ENCODE measurements at places on chromosomes 13 and 19. TPM values are rescaled to one million over a fixed set of nuclear protein-coding genes. Genes with fewer than 3 reads are reported as not detected.

- no peak for DNase-seq
These were observed 3.6 kb upstream of the CACNG8 start for GRCh38 chr19:53958823-53959757.

DNA sequence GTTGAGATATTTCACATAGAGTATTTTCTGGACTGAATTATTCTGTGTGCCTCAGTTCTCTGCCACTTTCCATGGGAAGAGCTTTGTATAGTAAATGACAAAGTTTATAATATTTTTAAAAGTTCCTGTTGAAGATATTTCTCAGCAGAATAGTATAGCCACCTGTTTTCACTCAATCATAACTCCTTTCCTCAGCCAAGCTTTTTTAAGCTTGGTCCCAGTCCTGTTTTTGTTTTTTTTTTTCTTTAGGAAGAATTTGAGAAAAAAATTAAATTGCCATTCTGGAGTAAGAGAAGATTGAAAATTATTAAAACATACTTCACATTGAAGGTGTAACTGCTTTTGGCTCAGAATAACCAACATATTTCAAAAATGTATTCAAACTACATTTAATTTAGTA, 55.5 kb downstream of the ENOX1 start:
- DNase-seq, result no peak

DNA sequence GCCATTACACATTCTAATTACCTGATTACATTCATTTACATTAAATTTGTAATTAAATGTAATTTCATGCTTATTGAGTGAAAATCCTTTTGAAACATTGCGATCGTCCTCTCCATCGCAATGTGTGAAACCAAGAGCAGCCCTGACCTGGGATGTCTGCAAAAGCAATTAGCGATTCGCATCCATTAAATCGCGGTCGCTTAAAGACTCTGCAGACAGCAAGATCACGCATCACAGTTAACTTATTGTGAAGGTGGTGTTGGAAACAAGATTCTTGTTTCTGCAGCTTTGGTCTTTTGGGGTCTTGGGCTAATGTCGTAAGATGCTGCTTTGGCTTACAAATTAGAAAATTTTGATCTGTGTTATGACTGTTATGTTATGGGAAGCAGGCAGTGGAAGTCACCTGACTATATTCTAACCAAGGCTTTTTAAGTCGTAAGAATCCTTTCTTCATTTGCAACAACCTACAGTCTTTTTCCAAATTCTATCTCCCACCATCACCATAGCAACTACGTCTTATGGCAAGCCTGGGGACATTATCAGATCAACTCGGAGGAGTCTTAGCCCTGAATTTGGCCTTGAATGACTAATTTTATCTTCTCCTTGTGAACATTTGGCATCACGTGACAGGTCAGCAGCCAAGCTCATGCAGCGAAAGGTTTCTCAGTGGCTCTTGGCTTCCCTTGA, 142.8 kb upstream of the SOX1 start:
- no peak for DNase-seq

- no peak for DNase-seq
These were observed 31.3 kb upstream of the FOXO1 start for GRCh38 chr13:40697711-40698110.

- no peak for DNase-seq
These were observed 3.8 kb downstream of the BLVRB start for GRCh38 chr19:40461669-40462221.

GRCh38 chr13:110220471-110220870, 86.5 kb downstream of the COL4A1 start:
- DNase-seq, result no peak

DNA sequence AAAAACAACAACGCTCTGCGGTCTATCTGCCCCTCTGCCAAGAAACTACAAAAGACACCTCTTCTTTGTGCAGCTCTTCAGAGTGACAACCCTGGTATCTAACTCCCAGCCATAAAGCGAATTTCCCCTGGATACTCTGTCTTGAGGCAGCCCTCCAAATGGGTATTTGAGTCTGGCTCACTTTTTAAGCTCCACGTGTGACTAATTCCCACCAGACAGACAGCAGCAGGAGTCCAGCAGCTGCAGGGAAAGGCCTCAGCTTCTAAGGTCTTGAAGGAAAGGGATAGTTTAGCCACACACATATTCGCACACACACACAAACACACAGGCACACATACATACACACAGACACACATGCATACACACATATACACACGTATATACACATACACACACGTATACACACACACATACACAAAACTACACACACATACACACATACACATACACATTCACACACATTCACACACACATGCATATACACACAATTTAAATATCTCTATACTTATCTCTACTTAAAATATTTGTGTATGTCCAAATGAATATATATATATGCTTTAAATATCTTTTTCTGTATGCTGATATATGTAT, 188.8 kb downstream of the TSHZ3 start:
- DNase-seq, result no peak

GRCh38 chr19:21485926-21486325, 19.5 kb upstream of the ZNF429 start:
- no peak for DNase-seq

DNA sequence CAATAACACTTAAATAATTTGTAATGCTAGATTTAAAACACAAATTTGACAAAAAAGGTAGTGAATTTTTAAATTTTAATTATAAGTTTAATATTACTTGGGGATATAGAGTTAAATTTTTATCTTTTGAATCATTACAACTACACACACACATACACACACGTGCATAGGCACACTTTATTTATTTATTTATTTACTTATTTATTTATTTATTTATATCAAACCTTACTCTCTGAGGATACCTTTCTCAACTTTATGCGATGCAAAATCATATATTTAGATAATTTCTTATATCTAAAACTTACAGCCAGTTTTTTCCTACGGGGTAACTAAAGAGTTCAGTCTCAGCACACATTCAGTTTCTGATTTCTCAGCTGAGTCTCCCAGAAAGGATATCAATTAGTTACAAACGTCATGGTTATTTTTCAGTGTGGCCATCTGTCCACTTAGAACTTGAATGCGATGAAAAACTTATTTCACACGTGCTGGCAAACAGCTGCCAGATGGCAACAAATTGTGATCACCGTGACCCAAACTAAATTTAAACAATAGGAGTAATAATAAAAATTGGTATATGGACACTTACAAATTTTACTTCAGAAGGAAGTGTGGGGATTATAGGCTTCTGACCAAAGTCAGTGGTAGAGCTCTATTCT, 683.1 kb upstream of the PRR20A start:
- DNase-seq, result no peak

GRCh38 chr13:22040810-22041364, 370.0 kb downstream of the FGF9 start:
- no peak for DNase-seq

GRCh38 chr13:53005626-53006025, 23.0 kb upstream of the OLFM4 start:
- DNase-seq, result no peak

DNA sequence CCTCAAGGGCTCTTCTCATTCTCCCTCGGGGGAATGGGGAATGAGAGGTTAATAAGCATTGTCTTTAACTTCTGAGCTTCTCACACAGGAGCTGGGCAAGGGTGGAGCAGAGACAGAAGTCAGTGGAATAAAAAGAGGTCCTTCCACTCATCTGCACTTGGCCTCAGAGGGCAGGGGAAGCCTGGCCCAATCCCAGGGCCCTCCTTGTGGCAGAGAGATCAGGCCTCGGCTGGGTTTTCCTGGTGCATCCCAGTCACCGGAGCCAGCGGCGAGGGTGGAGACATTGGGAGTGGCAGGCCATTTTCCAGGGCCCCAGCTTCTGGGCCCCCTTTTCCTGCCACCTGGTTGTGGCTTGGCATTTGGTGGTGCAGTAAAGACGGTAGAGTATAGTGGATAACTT, 10.6 kb downstream of the CALM3 start:
- no peak for DNase-seq

- no peak for DNase-seq
These were observed 957.2 kb downstream of the SLITRK1 start for GRCh38 chr13:82925114-82925513.

DNA sequence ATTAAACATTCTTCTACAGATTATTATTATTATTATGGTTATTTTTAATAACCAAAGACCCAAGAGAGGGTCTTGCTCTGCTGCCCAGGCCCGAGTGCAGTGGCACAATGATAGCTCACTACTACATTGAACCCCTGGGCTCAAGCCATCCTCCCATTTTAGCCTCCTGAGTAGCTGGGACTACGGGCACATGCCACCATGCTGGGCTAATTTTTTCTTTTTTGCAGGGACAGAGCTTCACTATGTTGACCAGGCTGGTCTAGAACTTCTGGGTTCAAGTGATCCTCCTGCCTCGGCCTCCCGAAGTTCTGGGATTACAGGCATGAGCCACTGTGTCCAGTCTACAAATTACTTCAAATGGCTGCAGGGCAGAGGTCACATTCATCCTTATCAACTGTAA, 179.8 kb downstream of the KCNRG start:
- no peak for DNase-seq

DNA sequence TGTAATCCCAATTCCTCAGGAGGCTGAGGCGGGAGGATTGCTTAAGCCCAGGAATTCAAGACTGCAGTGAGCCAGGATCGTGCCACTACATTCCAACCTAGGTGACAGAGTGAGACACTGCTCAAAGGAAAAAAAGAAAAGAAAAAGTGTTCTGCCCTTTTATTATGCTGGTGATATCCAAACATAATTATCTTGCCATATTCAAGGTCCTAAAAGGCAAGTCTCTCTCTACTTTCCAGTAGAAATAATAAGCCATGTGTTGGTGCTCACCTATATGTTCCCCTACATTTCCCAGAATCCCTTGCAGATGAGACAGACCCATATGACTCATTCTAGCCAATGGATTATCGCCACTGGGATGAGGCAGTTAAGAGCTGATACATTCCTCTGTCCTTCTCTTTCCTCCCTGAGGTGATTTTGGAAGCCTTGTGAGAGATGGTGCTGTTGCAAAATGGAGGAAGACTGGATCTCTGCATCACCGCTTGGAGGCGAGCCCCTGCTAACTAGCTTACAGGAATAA, 58.3 kb upstream of the MRI1 start:
- no peak for DNase-seq

DNA sequence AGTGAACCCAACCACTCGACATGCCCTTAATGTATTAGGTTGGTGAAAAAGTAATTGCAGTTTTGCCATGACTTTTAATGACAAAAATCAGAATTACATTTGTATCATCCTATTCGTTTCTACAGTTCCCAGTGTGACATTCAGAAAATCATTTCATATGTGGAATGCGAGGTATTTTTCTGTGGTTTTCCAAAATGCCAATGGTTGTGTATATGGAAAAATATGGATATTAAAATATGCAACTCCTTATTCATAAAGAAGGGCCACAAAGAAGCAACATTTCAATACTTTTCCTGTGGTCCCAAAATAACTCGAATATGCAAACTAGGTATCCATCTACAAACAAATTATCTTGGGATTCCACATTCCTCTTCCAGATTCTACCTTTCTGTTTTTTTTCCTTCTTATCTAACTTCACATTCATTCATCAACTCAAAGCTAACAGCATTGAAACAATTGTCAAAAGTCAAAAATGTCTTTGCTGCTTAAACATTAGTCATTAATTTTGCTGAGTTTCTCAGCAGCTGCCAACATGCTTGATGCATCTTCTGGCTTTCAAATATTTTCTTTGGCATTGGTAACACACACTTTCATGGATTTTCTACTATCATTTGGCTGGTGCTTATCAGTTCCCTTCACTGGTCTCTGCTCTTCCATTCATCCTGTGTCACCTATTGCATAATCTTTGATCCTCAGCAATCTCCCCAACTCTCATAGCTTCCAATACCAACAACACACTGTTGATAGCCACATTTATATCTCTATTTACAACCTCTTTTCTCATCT, 1445.4 kb downstream of the EFNB2 start:
- DNase-seq, result no peak

GRCh38 chr13:101655435-101655834, 203.0 kb downstream of the ITGBL1 start:
- DNase-seq, result no peak

DNA sequence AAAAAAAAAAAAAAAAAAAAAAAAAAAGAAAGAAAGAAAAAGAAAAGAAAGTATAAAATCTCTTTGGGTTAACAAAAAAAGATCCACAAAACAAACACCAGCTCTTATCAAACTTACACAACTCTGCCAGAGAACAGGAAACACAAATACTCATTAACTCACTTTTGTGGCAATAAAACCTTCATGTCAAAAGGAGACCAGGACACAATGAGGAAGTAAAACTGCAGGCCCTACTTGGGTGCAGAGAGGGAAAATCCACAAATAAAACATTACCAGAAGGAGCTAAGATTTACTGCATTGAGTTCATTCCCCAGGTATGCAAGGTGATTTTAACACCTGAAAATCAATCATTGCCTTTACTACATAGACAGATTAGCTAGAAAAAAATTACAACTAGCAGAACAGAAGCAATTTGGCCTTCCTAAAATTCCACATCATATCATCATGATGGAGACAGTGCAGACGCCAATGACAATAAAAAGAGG, 9.6 kb upstream of the CEACAM5 start:
- DNase-seq, result no peak

DNA sequence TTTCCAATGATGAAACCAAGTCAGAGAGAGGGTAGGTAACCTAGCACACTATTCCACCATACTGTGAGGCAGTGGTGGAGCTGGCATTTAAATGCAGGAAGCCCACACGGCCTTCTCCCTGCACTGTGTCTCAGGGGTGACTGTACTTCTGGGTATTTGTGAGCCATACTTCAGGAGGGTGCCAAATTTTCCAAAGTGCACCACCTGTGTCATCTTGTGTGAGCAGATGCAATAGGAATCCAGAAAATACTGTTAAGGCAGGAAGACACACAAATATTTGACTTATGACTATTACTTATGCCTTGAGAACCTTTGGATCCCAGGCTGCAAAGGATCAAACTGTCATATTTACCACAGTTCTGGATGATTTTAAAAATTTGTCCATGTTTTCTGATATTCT, 17.3 kb downstream of the ZNF229 start:
- DNase-seq, result no peak

DNA sequence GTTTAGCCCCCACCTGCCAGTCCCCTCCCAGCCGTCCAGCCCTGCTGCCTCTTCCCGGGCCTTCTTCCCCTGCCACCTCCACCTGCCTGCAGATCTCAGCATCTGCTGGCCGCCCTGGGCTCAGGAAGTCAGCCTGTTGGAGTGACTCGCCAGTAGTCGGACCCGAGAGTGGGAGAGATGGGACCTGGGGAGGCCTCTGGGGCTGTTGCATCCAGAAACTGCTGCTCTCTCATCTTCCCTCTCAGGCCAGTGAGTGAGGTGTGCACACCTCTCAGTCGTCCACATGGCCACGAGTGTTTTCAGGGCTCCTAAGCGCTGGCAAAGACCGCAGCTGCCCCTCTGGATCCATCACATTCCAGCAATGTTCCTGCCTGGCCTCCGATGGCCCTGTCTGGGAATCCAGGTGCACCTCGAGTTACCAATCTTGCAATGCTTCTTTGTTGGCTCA, 151.8 kb upstream of the SOX1 start:
- no peak for DNase-seq

Gene GIPC1
- 39.1 TPM for total RNA-seq

Gene PLK5
- not detected for total RNA-seq

Gene GPR12
- 39.5 TPM for total RNA-seq

Gene ZNF723
- total RNA-seq, result not detected

Gene KLK4
- total RNA-seq, result not detected

Gene TLE6
- total RNA-seq, result 0.82 TPM

Gene QPCTL
- total RNA-seq, result 8.2 TPM

Gene CACNG8
- 4.1 TPM for total RNA-seq

Gene ZNF497
- total RNA-seq, result 6.1 TPM
